NCI-H1105 treated with DMSO at 0.1 percent for 48 hours (cell line): ENCODE measurements at places on chromosomes 7 and 10.
A peak's percentile ranks its signal among the peaks of the same experiment; 100 is the strongest.

DNA sequence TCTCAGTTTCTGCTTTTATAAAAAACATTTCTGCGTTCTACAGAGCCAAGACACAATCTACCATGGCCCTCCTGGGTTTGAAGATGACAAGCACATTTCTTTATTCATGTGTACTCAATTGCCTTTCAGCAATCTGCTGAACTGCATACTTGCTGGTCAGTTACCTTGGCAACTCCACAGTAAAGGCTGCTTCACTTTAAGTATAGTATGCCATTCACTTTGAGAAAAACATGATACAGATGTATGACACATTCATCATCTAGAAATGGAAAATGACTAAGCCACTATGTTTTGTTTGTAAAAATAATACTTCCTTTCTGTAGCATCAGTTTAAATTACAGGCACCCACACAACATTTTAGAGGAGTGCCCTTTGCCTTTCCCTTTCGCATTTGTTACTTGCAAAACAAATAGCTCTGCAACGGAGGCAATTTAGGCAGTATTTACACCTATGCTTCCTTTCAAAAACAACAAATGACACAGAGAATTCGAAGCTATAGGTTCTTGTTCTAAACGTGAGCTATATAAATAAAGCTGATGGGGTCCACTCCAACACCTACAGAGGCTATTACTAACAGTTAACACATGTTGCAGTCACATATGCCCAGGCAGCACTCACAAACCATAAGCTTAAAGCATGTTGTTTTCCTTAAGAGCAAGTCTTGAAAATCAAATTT lies 23.5 kb downstream of the SGCE start:
- no peak for DNase-seq

DNA sequence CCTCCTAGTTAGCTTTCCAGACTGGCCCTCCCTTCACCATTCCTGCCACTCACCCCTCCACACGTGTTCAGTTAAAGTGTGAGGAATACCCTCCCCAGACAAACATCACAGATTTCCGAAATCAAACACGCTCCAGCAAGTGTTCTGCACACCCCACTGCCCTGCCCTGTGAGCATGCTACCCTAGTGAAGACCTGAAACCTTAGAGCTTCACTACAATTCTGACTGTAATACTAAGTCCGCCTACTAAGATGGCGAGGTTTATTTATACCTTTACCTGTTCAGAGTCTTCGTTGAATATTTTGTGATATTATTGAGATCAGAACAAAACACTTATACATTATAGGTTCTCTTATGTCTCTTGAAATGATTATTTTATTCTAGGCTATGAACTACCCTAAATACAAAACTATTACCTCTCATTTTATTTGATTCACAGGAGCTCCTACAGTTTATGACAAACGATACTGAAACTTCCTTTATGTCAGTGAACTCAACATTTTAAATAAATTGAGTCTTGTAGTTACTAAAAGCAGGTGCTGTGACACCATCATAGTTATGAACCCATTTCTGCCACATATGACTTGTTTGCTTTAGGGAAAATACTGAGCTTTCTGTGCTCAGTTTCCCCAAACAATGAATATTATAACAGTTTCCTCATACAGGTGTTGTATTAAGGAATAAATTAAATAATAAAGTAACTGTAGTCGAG lies 8.6 kb downstream of the SCIN start:
- DNase-seq = no peak

GRCh38 chr7:105439174-105439893 lies 50.6 kb upstream of the SRPK2 start:
- peak; percentile 14 for DNase-seq

GRCh38 chr7:30164567-30164966 lies 29.8 kb downstream of the MTURN start:
- DNase-seq = peak; percentile 75

- no peak for DNase-seq
These were observed 177.7 kb downstream of the SKIDA1 start for GRCh38 chr10:21347785-21348170.

DNA sequence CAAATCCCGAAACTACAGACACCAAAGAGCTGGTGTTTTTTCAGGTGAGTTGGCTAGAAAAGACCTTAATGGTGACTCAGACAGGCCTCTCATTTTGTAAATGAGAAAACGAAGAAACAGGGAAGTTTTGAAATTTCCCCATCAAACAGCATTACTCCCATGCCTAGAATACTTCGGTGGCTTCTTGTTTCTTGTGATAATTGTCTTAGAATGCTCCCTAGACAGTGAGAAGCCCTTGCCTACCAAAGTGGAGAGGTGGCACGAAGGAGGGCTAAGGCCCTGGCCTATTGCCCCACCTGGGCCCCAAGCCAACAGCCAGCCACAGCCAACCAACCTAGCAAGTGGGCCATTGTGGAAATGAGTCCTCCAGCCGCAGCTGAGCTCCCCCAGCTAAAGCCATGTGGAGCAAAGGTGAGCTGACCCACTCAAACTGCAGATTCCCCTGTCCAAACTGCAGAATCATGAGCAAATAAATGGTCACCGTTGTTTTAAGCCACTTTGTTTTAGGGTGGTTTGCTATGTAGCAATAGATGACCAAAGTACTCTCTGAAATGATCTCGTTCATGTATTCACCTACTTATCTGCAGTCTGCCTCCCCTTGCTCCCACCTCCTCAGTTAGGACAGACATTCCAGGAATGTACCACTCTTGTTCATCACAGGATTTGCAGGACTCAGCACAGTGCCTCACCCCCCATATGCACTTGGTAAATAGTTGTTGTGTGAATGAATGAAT lies 97.7 kb upstream of the FGFR2 start:
- no peak for DNase-seq

DNA sequence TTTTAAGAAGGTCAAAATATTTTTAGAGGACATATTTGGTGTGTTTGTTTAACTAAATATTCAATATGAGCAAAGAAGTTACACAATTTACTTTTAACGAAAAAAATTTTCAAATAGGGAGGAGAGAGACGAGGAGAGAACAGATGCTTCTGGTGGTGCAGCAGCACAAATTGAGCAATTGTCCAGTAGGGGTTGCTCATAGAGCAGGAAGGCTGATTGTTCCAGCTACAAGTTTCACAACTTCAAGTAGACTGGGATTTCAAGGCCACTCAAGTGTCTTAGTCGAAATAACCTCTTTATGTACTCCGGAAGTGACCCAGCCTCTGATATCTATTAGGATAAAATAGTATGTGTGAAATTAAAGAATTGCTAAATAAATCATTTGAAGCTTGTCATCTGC lies 197.9 kb downstream of the HDAC9 start:
- peak; percentile 17 for DNase-seq

DNA sequence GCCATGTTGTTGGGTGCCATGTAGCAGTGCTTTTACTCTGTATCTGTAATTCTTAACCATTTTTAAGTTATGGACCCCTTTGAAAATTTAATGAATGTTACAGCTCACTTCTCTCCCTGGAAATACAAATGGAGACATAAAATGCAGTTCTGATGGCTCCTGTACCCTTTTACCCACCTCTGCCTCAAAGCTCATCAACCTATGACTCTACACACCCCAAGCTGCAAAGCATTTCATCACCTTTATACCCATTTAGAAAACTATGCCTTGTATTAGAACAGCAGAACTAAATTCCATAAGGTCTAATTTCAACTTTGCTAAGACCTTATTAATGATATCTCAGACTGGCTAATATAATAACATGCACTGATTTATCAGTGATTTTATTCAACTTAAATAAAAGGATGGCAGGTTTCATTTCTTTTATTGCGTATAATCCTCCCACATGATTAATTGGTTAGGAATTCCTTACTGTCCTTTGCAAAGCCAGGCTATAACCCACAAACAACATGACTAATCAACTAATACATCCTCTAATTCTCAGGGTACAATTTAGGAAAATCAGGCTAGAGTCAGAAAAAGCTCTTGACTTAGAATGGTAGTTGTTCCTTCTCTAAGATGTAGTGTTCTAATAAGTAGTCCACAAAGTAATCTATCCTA lies 68.1 kb downstream of the CPEB3 start:
- DNase-seq = no peak

GRCh38 chr10:106504536-106504935 lies 660.0 kb downstream of the SORCS1 start:
- DNase-seq = no peak

DNA sequence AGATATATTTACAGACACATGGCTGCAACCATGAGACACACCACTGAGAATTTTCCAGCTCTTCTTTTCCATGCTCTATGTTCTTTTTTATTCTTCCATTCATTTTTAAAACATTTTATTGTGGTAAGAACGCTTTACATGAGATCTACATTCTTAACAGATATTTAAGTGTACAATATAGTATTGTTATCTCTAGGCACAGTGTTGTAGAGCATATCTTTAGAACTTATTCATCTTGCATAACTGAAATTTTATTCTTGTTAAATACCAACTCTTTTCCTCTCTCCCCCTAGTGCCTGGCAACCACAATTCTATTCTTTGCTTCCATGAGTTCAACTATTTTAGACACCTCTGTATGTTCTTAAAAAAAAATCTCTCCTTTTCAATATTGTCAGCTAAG lies 67.1 kb upstream of the HABP2 start:
- no peak for DNase-seq

- DNase-seq = no peak
These were observed 23.6 kb downstream of the RBM20 start for GRCh38 chr10:110667620-110668343.

DNA sequence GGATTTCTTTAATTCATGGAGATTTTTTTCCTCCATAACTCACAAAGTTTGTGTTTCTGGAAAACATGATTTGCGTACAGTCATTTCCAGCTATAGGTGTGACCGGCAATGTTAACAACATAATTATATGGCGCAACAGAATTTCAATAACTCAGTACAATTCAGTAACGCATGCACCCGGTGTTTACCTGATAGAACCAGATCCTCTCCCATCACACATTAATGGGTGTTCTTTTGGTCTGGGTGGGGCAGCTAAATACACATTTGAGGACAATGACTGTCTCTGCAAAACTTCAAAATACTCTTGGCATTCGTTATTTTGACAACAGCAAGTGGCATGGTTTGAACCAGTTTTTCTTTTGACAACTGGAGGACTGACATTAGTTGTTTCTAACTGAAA lies 102.3 kb downstream of the KLF6 start:
- DNase-seq = no peak

DNA sequence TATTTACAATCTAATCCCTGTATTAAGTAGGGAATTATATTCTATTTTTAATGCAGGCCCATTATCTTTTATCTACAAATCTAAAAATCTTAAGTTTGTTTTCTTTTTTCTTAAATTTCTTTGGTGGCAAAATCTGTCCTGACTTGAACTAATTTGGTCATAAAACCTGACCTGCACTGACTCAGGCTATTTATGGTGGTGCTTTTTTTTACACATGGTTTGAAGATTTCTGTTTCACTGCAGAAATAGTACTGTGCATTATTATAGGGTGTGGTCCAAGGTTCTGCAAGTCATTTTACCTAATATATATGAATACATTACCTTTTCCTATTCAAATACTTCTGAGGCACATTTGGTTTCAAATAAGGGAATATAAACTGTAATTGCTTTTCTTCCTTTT lies 137.0 kb downstream of the CD36 start:
- no peak for DNase-seq

DNA sequence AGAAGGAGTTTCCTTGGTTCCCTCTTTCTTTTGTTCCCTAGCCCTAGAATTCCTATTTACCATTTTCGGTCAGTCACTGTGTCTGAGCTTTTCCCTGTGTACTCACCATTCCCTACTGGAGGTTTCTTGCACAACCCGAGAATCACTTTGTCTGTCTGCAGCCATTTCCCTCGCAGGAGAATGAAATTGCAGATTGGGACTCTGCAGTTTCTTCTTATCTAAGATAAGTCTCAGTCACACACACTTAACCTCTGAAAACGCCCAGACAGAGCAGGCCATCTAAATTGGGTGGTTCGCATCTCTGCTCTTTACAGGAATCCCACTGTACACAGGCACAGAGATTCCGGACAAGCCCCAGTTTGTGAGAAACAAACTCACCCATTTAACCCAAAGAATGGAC lies 58.6 kb upstream of the CNTNAP2 start:
- no peak for DNase-seq

GRCh38 chr7:129264534-129264933 lies 39.7 kb downstream of the AHCYL2 start:
- no peak for DNase-seq

- DNase-seq = no peak
These were observed 76.9 kb upstream of the KMT2C start for GRCh38 chr7:152512706-152513105.

- no peak for DNase-seq
These were observed 4.1 kb downstream of the LBX1 start for GRCh38 chr10:101224910-101225823.

- no peak for DNase-seq
These were observed 59.3 kb downstream of the ABCC2 start for GRCh38 chr10:99841746-99842145.

DNA sequence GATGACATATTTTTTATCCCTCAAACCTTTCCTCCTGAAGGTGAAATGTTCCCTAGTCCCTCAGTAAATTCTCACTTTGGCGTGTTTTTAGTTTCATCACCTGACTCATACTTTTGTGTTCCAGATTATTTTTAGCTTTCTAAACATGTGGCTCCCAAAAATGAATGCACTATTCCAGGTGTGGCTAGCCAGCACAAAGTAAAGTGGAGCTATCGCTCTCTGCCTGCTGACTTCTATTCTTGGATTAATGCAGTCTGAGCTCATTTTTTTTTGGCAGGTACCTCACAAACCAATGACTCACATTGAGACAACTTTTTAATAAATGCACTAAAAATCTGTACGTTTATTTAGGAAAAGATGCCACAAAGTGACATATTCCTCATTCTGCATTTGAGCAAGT lies 58.8 kb upstream of the LANCL2 start:
- DNase-seq = no peak

DNA sequence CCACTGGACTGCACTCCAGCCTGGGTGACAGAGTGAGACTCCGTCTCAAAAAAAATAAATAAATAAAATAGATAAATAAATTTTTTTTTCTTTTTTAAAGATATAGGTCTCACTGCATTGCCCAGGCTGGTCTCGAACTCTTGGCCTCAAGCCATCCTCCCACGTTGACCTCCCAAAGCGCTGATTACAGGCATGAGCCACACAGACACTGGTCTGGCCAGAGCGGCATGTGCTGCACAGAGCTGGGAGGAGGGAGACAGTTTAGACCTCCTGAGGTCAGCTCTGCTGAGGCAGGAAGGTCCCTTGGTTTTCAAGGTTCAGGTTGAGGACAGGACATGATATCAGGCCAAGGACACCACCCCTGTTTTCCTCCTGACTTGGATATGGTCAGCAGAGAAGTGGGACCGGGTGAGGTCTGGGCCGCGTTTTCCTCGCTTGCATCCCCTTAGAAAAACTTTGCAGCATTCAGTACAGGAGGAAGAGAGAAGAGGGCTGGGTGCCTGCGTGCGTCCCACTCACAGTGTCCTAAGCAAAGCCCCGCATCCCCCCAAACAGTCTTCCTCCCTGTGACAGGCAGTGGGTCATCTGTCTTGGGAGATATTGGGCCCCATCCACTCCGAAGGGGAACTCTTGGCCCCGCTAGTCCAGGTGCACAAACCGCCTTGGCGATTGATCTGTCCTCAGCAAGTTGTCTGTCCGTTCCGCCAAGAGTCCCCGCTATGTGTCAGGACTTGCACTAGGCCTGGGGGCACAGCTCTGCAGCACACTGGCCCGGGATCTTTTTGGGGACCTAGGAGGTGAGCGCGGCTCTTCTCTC lies 56.1 kb downstream of the ZNF727 start:
- DNase-seq = no peak
